ENCODE measurements at places on chromosomes 3 and 15.

DNA sequence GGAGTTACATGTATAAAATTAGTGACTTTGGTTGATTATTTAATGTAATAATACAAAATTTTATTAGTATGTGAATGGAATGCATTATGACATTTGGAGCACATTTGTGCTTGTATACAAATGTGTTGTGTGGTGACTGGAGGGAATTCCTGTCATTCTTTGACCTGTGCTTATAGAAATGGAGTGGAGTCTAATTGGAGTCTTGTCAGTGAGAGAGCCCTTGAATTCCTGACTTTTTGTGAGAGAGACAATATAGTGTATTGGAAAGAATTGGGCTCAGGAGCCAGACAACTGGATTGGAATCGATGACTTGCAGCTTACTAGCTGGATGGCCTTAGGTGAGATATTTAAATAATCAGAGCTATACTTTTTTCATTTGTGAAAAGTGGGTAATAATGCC lies 9.4 kb downstream of the TCF12 start:
- DNase-seq: no peak

GRCh38 chr15:56001471-56002078 lies 8.2 kb upstream of the NEDD4 start:
- no peak for DNase-seq

DNA sequence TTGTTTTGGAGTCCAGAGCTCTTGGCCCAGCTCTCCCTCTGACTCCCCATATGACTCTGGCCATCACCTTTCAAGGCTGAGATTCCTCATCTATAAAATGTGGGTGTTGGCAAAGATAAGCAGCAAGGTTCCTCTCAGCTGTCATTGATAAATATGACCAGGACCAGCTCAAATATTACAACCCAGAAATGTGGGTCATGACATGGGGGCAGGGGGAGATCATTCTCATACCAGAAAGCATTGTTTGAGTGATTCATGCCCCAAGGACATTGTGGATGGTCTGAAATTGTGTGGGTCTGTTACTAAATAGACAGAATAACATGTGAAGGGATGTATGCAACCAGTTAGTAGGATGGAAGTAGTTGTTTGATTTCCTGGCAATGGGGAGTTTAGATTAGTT lies 13.9 kb downstream of the UPK1B start:
- no peak for DNase-seq

DNA sequence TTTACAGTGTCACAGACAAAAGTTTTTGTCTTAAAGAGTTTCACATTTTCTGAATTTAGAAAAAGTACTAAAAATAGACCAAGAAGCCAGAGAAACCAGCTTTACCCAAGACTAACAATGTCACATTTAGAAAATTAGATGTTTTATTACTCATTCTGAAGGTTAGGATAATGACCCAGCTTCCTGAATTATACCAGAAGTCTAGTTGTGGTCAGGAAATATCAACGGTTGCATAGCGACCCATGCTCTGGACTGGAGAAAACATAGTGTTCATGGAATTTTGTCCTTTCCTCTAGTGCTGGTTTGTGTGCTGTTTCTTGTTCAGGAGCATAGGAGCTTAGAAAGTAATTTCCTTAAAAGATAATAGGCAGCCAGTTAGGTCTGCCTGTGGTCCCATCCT lies 59.0 kb downstream of the DPPA2 start:
- no peak for DNase-seq

- no peak for DNase-seq
Measured at GRCh38 chr3:13543253-13543652, 5.7 kb upstream of the FBLN2 start.

GRCh38 chr15:66999046-66999968 lies 66.1 kb upstream of the SMAD3 start:
- DNase-seq: no peak

Data from iPS DF 19.7 (cell line).